Activated CD4-positive, alpha-beta memory T cell treated with anti-CD3 and anti-CD28 coated beads, Interleukin-2, amount 10 ng/mL, durations not matched to agents 7 days and 5 days (primary cell): ENCODE measurements at places on chromosomes 16 and 17. TPM values are rescaled to one million over a fixed set of nuclear protein-coding genes. Genes with fewer than 3 reads are reported as not detected.

DNA sequence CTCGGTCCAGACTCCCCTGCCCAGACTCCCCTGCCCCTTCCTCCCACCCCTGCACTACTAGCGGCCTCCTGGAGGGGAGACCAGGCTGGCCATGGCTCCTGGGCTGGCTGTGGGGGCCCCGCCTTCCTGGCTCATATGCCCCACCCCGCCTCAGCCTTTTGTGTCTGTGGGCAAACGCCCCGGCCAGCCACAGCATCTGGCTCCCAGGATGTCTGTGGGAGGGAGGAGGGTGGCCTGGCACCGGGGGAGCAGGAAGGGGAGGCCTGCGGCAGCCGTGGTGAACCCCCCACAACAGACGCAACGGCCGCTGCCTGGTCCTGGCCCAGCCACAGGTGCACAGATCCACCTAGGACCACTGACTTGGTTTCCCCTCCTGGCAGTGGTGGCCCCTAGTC, 32.9 kb downstream of the BAHCC1 start:
- no peak for DNase-seq

DNA sequence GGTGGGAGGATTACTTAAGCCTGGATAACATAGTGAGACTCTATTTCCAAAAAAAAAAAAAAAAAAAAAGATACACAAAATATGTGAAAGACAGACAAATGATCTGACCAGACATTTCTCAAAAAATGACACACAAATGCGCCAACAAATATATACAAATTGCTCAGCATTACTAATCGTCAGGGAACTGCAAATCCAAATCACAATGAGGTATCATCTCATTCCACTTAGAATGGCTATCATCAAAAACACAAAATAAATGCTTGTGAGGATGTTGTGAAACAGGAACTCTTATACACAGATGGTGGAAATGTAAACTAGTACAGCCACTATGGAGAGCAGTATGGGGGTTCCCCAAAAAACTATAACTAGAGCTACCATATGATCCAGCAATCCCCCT, 62.4 kb downstream of the STX8 start:
- no peak for DNase-seq

Gene CDH5
- total RNA-seq, result not detected

- peak; percentile 81 for DNase-seq
Measured at GRCh38 chr16:66588981-66589713, 9.9 kb downstream of the CMTM2 start.

GRCh38 chr17:71821511-71821910, 299.3 kb upstream of the SOX9 start:
- no peak for DNase-seq

DNA sequence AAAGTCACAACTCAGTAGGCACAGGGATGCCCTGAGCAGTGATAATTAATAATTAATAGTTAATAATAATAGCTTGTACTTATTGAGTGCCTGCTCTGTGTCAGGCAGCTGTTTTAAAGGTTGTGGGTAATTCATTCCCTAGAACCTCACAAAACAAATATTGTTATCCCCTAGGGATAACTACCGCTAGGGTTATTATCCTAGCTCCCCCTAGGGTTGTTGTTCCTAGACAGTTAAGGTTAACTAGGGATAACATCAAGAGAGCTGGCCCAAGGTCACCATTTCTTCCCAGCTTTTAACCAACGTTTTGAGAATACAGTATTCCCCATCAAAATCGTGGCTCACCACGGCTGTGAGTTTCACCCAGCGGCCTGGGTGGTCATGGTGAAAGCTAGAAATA, 180.1 kb downstream of the PRKCB start:
- DNase-seq, result no peak

DNA sequence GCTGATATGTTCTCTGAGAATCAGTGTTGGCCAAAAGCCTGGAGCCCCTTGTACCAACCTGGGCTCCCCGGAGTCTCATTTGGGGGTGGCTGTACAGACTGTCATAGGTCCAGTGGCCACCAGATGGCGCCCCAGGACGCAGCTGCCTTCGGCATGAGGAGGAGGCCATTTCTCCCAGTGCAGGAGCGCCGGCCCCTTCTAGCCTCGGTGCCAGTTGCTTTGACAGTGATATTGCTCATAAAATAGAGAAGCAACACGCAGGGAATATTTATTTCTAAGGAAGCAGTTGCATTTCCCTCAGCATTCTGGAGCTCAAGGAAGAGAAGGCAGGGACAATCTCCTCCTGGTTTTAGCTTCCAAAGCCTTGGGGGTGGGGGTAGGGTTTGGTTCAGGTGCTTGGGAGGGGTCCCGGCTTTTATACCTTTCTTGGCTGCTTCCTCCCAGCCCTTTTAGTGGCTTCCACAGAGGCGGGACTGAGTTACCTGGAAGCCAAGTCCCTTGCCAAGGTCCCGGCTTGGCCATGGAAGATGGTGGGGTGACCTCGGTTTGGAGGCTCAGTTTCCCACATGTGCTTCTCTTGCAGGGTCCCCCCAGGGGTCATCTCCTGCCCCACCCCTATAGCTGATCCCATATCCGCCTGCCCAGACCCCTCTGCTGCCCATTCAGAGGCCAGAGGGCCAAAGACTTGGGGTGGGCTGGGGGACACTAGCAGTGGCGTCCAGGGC, 117.8 kb upstream of the CDC42EP4 start:
- peak; percentile 86 for DNase-seq

GRCh38 chr17:61048376-61049106, 351.1 kb upstream of the TBX2 start:
- no peak for DNase-seq

Gene ADAM11
- 0.43 TPM for total RNA-seq

Gene CRYBA1
- not detected for total RNA-seq

- DNase-seq, result no peak
Measured at GRCh38 chr16:2472885-2473445, 1.9 kb downstream of the NTN3 start.

DNA sequence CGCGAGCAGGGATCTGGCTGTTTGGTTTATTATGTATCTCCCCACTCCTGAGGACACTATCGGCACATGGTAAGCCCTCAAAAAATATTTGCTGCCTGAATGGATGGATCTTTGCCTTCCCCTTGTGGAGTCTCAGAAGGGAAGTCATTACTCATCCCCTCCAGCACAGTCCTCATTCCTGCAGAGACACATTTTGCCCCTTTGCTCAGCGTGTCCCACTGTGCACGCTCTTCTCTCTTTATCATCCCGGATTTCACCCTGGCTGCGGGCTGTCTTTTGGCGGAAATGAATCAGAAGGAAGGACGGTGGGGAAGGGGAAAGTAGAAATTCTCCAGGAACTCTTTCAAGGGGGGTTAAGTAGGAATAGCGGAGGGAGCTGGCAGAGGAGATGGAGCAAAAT, 125.2 kb upstream of the CDC42EP4 start:
- no peak for DNase-seq

DNA sequence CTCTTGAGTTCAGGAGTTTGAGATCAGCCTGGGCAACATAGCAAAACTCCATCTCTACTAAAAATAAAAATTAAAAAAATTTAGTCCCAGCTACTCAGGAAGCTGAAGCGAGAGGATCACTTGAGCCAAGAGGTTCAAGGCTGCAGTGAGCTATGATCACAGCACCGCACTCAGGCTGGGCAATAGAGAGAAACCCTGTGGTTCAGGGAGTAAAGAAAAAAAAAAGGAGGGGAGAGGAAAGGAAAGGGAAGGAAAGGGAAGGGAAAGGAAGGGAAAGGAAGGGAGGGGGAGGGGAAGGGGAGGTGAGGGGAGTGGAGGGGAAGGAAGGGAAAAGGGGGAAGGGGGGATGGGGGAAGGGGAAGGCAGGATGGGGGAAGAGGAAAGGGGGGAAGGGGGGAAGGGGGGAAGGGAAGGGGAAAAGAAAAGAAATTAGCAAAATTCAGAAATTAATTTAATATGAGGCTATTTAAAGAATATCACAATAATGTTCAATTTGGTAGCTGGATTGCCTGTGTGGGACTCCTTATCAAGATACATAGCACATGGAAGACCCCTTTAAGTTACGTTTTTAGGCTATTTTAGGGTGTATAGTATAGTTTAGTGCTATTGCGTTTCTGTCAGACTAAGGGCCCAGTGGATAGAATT, 424.3 kb downstream of the CDH8 start:
- no peak for DNase-seq

Gene CLN3
- 42.9 TPM for total RNA-seq

DNA sequence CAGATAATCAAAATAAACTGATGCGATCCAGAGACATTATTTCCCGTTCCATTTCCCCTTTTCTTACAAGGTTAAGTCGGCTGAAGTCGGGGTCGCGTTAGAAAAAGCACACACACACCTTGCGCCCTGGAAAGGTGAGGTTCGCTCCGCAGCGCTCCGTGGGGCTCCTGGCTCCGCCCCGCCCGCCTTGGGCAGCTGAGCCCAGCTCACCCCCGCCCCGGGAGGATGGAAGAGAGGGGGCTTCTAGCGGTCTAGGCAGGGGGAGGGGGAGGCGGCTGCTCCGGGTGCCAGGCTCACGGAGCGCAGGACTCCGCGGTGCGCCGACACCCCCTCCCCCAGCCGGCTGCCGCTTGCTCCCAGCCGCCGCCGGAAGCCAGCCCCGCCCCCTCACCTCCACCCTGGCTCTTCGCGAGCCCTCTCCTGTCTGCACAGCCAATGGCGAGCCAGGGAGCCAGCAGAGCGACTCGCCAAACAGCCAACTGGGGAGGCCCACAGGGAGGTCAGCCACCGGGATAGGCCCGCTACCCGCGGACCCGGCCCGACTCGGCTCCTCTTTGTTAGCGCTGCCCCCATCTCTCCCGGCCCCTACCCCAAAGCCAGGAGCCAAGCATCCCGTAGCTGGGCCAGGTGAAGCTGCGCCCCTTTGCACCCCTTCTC, 30.4 kb downstream of the FAM222B start:
- peak; percentile 96 for DNase-seq

Gene SLC6A2
- not detected for total RNA-seq

Gene APOH
- total RNA-seq, result not detected

DNA sequence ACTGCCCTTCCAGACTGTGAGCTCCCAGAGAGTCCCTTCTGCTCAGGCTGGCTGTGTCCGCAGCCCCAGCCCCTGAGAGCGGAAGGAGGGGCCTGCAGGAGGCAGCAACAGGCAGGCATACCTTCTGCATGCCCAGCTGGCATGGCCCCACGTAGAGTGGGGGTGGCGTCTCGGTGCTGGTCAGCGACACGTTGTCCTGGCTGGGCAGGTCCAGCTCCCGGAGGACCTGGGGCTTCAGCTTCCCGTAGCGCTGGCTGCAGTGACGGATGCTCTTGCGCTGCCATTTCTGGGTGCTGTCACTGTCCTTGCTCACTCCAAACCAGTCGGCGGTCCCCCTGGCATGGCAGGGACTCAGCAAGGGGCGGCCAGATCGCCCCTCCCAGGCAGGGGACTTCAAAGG, 9.0 kb downstream of the RHBDF1 start:
- no peak for DNase-seq

DNA sequence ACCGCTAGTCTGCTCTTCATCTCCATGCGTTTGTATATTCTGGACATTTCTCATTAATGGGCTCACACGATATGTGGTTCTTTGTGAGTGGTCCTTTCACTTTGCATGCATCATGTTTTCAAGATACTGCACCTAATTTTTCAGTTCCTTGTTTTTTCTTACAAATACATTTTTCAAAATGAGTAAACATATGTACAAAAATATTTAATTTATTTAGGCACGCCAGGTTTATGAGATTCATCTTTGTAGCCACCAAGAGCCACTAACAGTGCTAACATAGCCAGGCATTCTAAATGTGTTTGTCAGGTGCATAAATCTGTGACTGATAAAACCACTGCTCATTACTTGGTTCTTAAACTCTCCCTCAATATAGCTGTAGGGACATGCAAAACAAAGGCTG, 375.3 kb downstream of the WWOX start:
- DNase-seq, result no peak

DNA sequence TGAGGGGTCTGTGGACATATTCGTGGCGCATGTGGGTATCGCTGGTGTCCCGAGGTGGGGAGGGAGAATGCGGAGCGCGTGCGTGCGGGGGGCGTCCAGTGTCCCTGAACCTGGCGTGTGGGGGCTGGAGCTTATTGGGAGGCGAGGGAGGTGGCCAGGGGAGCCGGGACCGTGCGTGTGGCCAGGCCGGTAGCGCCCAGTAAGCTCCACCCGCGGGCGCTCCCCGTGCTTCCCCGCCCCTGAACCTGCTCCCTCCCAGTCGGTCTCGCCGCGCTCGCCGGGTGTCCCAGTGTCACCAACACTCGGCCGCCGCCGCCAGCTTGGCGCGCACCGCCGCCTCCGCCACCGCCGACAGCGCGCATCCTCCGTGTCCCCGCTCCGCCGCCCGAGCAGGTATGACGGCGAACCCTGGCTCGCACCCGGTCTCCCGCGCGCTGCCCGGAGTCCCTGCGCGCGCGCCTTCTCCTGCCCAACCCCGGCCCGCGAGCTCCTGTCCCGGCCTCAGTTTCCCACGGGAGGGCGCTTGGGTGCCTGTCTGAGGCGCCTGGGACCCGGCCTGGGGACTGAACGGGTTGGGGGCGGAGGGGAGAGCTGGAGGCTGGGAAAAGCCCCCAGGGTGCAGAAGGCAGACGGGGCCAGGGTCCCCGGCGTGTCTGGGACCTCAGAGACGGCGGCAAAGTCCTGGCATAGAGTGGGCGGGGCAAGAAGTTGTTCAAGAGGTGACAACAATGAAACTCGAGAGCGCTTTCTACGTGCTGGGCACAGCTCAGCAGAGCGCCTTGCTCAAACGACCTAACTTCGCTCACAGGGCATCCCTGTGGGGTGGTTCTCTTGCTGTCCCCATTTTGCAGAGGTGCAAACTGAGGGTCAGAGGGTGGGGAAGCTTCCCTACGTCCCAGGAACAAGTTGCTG, at the start of gene SCNN1B:
Gene SCNN1B (plus strand): TSS at position 258 of the 912 bp plus-strand sequence. CDS start 46,298 bp downstream, outside the sequence.
- DNase-seq, result no peak

Gene ACSM2A
- not detected for total RNA-seq

GRCh38 chr16:79758615-79759346, 158.2 kb upstream of the MAF start:
- DNase-seq, result no peak

DNA sequence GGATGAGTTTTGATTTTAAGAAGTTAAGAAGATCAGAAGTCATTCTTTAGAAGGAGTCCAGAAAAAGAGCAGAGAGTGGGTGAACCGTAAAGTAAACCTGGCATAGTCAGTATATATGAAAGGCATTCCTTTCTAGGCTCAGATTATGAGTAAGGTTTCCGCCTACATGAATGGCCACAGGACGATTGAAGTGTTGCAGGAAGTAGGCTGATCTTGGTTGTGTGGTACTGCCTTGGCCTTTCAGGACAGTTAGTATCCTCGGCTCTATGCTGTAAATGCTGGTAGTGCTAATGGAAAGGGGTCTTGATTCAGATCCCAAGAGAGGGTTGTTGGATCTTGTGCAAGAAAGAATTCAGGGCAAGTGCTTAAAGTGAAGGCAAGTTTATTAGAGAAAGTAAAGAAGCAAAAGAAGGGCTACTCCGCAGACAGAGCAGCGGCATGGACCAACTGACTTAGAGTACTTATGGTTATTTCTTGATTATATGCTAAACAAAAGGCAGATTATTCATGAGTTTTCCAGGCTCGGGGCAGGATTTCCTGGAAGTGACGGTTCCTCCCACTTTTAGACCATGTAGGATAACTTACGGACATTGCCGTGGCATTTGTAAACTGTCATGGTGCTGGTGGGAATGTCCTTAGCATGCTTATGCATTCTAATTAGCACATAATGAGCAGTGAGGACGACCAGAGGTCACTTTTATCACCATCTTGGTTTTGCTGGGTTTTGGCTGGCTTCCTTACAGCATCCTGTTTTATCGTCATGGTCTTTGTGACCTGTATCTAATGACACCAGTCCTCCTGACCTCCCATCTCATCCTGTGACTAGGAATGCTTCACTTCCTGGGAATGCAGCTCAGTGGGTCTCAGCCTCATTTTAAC, 164.8 kb downstream of the SNX29 start:
- DNase-seq, result no peak

Gene CCL14
- total RNA-seq, result not detected

Gene PYY
- not detected for total RNA-seq
